Right renal pelvis (tissue), 4 donors: ENCODE measurements at places on chromosomes 1 and 21. TPM values are rescaled to one million over a fixed set of nuclear protein-coding genes. Genes with fewer than 3 reads are reported as not detected.

GPATCH3 gene
- polyA plus RNA-seq: 12.0 TPM

CELA2A gene
- polyA plus RNA-seq: not detected

- DNase-seq: no peak
Measured at GRCh38 chr1:207026104-207026534, 6.4 kb downstream of the C1orf116 start.

DNA sequence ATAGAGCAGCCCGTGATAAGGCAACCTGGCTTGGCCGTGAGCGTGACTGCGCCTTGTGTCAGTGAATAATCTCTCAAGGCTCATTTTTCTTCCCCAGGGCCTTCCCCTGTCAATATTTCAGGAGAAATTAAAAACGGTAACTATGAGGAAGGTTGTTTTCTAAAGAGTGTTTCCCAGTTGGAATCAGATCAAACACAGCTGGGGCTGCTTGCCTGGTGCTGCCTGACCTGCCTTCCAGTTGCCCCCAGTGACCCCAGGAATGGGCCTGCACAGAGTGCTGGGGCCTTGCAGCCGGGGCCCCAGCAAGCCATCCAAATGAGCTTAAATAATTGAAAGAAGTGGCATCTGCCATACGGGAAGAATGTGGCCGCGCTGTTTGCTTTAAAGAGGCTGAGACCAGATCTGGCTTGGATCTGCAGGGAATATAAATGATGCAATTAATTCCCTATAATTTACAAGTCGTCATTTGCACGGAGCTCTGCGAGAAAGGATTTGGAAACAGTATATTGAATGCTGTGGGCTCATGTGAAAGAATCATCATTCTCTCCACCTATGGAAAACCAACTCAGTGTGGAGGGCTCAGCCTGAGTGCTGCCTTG is 203.9 kb downstream of the C1orf94 start:
- DNase-seq: no peak

- no peak for DNase-seq
Measured at GRCh38 chr1:2640626-2641025, 7.8 kb upstream of the MMEL1 start.

- DNase-seq: no peak
Measured at GRCh38 chr1:153752072-153752471, 23.1 kb upstream of the SLC27A3 start.

DNA sequence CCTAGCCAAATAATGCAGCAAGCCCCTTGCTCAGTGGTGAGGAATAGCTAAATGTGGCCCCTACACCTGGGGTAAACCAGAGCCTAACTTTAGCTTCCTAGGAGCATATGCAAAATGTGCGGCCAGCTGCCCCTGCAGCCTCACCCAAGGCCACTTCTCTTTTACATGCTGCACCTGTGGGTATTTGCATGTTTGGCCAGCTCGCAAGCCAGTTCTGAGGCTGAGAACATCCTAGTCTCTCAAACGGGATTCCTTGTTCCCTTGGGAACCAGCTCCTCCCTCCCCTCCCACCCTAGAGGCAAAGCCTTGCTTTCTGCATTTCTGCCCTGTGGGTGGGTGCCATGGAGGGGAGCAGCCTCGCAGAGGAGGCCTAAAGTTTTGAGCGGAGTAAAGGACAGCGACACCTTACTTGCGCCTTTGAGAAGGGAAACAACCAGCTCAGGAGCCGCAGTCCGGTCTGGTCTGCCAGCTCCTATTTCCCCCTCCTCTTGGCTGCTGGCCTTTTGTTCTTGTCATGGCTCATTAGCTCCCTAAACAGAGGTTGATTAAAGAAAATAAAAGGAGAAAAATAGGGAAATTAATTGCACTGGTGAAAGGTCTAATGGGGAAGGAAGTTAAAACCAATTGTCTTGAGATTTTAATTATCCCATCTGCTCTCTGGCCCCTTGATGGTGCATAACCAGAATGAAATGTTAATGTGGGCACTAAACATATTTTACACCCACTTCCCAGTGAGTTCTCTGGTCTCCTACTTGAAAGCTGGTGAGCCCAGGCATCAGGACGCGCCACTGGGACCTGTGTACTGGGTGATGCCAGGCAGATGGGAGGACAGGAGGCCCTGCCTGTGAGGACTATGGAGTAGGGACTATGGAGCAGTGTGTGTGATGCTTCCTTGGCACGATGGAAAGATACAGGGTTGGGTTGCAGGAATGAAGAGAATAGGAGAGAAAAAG is 68.7 kb downstream of the TEX35 start:
- no peak for DNase-seq

DNA sequence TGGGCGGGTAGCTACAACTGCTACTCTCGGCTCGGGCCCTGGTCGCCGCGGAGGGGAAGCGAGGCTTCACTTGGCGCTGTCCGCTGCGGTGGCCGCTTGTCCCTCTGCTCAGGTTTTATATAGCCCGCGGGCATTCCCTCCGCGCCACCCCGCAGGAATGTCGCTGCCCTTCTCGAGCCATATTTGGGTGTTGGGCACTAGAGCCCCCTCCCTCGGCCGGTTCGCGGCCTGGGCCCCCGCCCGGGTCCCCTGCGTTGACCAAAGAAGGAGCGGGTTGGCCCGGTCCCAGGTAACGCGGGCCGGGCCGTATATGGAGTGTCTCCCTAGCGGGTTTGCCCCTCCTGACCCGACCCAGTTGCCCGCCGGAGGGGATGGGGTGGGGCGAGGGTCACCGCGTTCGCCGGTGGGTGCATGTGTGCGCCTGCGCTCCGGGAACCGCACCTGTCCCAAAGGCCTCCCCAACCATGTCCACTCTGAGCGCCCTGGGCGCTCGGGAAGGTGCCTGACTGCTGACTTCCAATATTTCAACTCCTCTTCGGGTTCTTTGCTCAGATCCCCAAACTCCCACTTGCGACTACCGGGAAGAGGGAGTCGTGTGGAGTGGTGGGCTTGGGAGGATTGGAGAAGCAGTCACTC is at the start of gene ACTA1:
ACTA1 (minus strand) TSS at position 90 of the 636 bp plus-strand sequence. CDS start 979 bp downstream, outside the sequence.
- no peak for DNase-seq
